ENCODE measurements at places on chromosomes 6 and 20. TPM values are rescaled to one million over a fixed set of nuclear protein-coding genes. Genes with fewer than 3 reads are reported as not detected.

- no peaks in the 10 kb centered on the region for H3K27me3 ChIP-seq
- no peak overlapping the region for H3K4me3 ChIP-seq
- no peak for DNase-seq
- no peak overlapping the region for H3K27ac ChIP-seq
- peaks cover 19% of the 10 kb centered on the region for H3K4me1 ChIP-seq
Observed at GRCh38 chr6:162200945-162201690, 526.4 kb downstream of the PRKN start.

Gene OPRM1
- total RNA-seq: not detected

DNA sequence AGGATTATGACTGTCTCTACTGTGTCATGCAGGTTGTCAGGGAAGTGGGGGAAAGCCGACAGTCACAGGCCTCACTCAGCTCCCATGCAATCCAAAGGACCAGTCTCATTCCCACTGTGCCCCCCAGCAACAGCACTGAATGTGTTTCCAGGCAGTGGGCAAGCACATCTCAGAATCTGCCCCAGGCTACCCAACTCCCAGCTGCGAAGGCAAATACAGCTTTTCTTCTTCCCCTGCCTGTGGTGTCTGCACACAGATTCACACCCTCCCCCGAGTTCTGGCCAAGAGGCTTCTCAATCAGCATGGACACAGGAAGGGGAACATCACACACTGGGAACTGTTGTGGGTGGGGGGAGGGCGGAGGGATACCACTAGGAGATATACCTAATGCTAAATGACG lies 75.3 kb downstream of the SNAP91 start:
- no peaks in the 10 kb centered on the region for H3K4me1 ChIP-seq
- H3K27ac ChIP-seq: no peak overlapping the region
- H3K27me3 ChIP-seq: no peaks in the 10 kb centered on the region
- DNase-seq: no peak
- H3K4me3 ChIP-seq: no peak overlapping the region

Gene FAM217A
- not detected for total RNA-seq

- no peaks in the 10 kb centered on the region for H3K36me3 ChIP-seq
- no peak overlapping the region for H3K4me3 ChIP-seq
- H3K4me1 ChIP-seq: no peaks in the 10 kb centered on the region
Observed at GRCh38 chr6:138520463-138520862, 21.2 kb upstream of the NHSL1 start.

DNA sequence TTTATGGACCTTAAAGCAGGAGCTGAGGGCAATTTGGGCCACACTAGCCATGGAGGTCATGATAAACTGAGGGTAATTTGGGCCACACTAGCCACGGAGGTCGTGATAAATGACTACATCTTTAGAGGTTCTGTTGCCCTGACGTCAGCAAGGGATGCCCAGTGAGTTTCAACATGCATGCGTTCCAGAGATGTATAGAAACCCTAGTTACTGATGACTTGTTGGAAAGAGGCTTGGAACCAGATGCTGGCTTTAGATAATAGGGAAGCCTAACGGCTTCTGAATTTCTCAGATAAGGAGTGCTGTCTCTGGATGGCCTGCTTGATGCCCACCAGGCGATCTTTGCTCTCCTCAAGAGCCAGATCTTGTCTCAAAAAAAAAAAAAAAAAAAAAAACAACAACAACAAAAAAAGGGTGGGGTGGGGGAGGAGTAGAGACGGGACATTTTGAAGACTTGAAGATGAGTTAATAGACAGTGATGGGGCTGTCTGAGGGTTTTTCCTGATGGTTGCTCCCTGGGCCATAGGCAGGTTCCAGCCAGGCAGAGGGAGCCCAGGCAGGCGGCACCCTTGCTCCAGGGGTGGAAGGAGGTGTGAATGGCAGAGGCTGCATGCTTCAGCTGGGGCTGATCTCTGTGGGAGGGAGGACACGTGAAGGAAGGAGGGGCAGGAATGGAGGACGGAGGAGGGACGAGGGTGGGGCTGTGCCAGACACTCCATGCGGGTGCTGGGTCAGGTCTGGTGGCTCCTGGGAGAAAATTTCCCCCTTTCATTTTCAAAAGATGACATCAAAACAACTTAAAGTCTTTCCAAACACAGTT lies 27.0 kb upstream of the FRMD1 start:
- H3K27me3 ChIP-seq: peaks cover 27% of the 10 kb centered on the region
- no peak overlapping the region for H3K4me3 ChIP-seq
- H3K36me3 ChIP-seq: no peaks in the 10 kb centered on the region
- no peaks in the 10 kb centered on the region for H3K4me1 ChIP-seq
- H3K27ac ChIP-seq: no peak overlapping the region

GRCh38 chr6:90444160-90444714 lies 142.6 kb downstream of the MAP3K7 start:
- no peaks in the 10 kb centered on the region for H3K36me3 ChIP-seq
- no peaks in the 10 kb centered on the region for H3K27me3 ChIP-seq
- no peak overlapping the region for H3K4me3 ChIP-seq

DNA sequence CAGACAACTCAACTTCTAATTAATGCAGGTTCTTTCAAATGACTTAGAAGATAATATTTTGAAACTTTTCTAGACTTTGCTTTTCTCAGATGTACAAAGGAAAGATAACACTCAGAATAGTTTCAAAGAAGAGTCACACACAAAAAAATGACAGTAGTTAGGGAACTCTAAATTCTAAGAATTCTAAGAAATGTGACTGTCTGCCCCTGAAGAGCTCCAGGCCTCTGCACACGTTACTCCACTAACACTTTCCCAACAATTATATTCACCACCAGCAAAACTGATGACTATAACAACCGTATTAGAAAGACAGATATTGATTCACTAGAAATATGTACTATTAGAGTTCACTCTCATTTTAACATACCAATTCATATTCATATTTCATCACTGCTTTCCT lies 133.3 kb upstream of the SMLR1 start:
- H3K4me1 ChIP-seq: no peaks in the 10 kb centered on the region
- no peak for DNase-seq
- no peak overlapping the region for H3K27ac ChIP-seq
- H3K36me3 ChIP-seq: no peaks in the 10 kb centered on the region
- H3K27me3 ChIP-seq: no peaks in the 10 kb centered on the region

DNA sequence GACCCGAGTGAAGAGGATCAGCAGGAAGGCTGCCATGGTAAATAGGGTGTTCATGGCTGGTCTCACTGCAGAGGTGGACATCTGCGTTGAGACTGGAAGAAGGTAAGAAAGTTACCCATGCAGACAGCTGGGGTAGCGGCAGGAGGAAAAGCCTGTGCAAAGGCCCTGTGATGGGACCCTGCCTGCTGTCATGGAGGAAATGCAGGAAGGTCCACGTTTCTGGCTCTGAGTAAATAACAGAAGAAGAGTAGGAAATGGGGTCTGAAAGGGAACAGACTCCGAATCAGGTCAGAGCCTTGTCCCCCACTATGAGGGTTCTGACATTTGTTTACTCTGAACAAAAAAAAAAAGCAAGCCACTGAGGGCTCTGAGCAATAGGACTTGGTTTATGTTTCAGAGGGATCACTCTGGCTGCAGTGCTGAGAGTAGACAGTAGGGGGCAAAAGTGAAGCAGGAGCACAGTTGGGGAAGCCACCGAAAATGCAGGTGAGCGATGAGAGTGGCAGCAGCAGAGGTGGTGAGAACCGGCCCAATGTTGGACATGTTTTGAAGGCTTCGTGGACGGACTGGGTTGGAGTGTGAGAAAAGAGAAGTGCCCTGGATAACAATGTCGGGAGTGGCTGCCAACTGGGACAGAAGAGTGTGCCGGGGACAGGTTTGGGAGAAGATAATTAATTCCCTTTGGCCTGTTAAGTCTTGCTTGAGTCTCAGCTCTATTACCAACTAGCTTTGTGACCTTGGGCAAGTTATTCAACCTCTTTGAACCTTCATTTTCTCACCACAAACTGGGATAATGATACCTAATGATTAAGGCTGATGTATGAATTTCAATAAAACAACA lies 57.9 kb upstream of the MAP7 start:
- no peaks in the 10 kb centered on the region for H3K4me1 ChIP-seq
- H3K4me3 ChIP-seq: no peak overlapping the region
- no peaks in the 10 kb centered on the region for H3K27me3 ChIP-seq
- H3K36me3 ChIP-seq: no peaks in the 10 kb centered on the region
- H3K27ac ChIP-seq: no peak overlapping the region

DNA sequence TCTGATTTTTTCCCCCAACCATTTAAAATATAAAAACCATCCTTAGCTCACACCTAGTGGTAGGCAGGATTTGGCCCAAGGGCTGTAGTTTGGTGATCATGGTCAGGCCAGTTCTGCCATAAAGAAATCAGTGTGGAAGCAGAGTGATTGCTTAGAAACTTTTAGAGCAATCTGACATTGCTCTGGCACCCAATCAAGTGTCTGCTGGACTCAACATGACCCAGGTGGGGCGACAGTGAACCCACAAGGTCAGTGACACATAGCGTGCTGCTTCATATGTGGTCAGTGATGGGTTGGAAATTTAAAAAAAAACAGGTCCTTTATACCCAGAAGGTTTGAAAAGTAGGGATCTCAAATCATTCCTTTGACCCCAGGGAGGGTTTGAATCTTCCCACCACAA lies 107.9 kb downstream of the BANF2 start:
- peak overlapping the region; percentile 55 for H3K27ac ChIP-seq
- H3K27me3 ChIP-seq: no peaks in the 10 kb centered on the region
- no peak overlapping the region for H3K4me3 ChIP-seq
- H3K36me3 ChIP-seq: no peaks in the 10 kb centered on the region
- peaks cover 20% of the 10 kb centered on the region for H3K4me1 ChIP-seq

DNA sequence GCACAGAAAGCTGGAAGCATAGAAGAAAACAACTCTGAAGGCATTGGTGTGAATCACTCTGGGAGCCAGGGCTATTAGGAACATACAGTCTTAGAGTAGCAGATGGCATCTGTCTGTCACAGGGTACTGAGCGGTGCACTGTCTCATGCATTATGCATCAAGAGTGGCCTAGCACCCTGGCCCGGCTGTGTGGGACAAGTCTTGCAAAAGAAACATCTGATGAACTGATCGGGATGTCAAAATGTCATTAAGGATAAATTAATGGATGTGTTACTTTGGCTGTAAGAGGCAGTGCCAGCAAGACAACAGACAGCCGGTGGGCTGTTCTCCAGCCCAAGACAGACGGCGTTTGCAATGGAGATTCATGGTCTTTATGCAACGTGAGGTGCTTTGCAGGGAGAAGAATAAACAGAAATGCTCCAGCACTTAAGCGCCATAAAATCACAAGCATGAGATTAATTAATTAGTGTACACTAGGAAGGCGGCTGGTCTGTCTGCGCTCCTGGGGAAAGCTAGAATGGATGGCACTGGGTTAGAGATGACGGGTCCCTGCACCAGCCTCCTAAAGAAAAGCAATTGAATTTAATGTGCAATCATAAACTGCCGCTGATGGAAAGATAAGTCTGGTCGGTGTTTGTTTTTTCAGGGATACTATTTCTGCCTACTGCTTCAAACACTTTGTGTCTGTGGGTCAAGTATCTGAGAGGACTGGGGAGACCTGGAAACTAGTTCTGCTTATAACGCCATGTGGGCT lies 600.6 kb upstream of the CHD6 start:
- no peaks in the 10 kb centered on the region for H3K4me1 ChIP-seq
- no peaks in the 10 kb centered on the region for H3K27me3 ChIP-seq
- no peak for DNase-seq
- no peak overlapping the region for H3K27ac ChIP-seq
- no peaks in the 10 kb centered on the region for H3K36me3 ChIP-seq

GRCh38 chr6:4533576-4533975 lies 242.6 kb upstream of the CDYL start:
- H3K4me3 ChIP-seq: no peak overlapping the region
- DNase-seq: no peak
- no peaks in the 10 kb centered on the region for H3K36me3 ChIP-seq
- no peaks in the 10 kb centered on the region for H3K4me1 ChIP-seq
- H3K27me3 ChIP-seq: no peaks in the 10 kb centered on the region

DNA sequence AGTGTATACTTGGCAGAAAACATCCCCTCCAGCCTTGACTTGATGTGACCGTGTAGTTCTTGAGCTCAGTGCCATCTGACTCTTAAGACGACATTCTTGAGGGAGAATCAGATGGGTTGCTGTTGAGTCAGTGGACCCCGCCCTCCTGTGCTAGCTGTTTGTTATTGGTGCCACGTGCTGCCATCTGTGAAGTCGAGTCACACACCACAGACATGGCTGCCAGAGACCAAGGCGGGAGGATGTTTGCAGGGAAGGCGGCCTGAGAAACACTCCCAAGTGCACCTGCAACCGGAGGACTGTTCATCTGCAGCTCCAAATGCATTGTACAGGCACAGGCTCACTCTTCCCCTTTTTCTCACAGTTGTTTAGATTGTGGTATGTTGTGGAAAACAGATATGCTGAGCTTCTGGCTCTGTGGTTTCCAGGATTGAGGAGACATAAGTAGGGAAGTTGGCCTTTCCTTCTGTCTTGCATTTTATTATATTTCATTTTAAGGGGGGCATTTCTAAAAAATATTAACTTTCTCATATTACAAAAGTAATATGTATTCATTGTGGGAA lies 345.3 kb upstream of the ZFP64 start:
- no peaks in the 10 kb centered on the region for H3K27me3 ChIP-seq
- H3K4me3 ChIP-seq: no peak overlapping the region
- no peaks in the 10 kb centered on the region for H3K36me3 ChIP-seq
- H3K4me1 ChIP-seq: no peaks in the 10 kb centered on the region
- no peak overlapping the region for H3K27ac ChIP-seq
- no peak for DNase-seq

Gene TP53INP2
- total RNA-seq: 26.7 TPM

GRCh38 chr6:128410584-128410983 lies 109.8 kb downstream of the PTPRK start:
- no peaks in the 10 kb centered on the region for H3K27me3 ChIP-seq
- no peak overlapping the region for H3K27ac ChIP-seq
- H3K36me3 ChIP-seq: no peaks in the 10 kb centered on the region
- no peaks in the 10 kb centered on the region for H3K4me1 ChIP-seq
- H3K4me3 ChIP-seq: no peak overlapping the region

GRCh38 chr6:106372838-106373501 lies 12.5 kb downstream of the CRYBG1 start:
- H3K27me3 ChIP-seq: no peaks in the 10 kb centered on the region
- DNase-seq: no peak
- H3K4me1 ChIP-seq: no peaks in the 10 kb centered on the region
- no peak overlapping the region for H3K27ac ChIP-seq
- H3K36me3 ChIP-seq: no peaks in the 10 kb centered on the region
- no peak overlapping the region for H3K4me3 ChIP-seq

Gene MATN4
- total RNA-seq: not detected

GRCh38 chr6:18036781-18037180 lies 49.3 kb upstream of the KIF13A start:
- H3K36me3 ChIP-seq: no peaks in the 10 kb centered on the region
- no peak overlapping the region for H3K4me3 ChIP-seq
- DNase-seq: no peak
- H3K4me1 ChIP-seq: no peaks in the 10 kb centered on the region
- H3K27ac ChIP-seq: no peak overlapping the region
- no peaks in the 10 kb centered on the region for H3K27me3 ChIP-seq

Gene TMEM244
- total RNA-seq: not detected
